Stimulated activated CD4-positive, alpha-beta T cell treated with anti-CD3 and anti-CD28 coated beads, Interleukin-2, amount 100 ng/mL, for 48 hours (primary cell): ENCODE measurements at places on chromosomes 1 and 21.

DNA sequence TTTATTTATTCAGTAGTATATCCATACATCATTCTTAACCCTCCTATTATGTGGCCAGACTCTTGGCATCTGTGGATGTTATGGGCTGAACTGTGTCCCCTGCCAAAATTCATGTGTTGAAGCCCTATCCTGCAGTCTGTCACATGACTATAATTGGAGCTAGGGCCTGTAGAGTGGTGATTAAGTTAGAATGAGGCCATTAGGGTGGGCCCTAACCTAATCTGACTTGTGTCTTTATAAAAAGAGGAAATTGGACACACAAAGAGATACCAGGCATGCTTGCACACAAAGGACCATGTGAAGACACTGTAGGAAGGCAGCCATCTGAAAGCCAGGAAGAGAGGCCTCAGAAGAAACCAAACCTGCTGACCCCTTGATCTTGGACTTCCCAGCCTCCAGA is 6.6 kb downstream of the ZMYND12 start:
- no peak for DNase-seq

- DNase-seq, result no peak
Observed at GRCh38 chr1:31978843-31979400, 34.7 kb upstream of the KHDRBS1 start.

- no peak for DNase-seq
Observed at GRCh38 chr1:29690156-29690555, 453.8 kb downstream of the PTPRU start.

DNA sequence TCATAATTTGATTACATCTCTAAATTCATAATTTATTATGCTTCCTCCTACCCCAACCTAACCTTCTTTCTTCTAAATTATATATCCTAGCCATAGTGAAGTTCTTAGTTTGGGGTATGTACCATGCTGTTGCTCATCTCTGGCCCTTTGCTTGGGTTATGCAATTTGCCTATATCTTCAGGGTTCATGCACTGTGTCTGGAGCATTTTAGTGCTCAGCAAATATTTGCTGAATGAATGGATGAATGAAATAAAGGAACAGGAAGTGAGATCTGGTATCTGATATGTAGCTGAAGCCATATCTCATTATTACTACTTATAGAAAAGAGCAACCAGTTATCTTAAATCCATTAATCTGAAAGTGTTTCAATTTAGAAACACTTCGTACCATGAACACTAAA is 137.6 kb downstream of the GPATCH2 start:
- no peak for DNase-seq

DNA sequence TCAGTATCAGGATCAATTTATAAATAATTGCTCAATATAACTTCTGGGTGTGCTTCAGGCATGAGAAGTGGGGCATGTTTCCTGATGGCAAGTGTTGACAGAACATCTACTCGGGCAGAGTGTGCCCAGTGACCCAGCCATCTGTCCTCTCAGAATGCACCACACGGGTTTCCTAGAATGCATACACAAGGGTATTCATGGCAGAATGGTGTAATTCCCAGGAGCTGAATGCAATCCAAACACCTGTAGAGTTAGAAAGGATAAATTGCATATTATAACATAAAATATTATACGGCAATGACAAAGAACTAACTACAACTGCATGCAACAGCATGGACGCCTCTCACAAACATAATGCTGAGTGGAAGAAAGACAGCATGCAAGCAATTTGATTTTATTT is 391.9 kb downstream of the SIPA1L2 start:
- DNase-seq, result no peak

GRCh38 chr1:245873068-245873467 is 634.0 kb downstream of the SMYD3 start:
- no peak for DNase-seq

GRCh38 chr1:218772575-218772974 is 401.1 kb upstream of the LYPLAL1 start:
- DNase-seq, result no peak

GRCh38 chr1:96682056-96682455 is 39.5 kb upstream of the PTBP2 start:
- DNase-seq, result no peak

- no peak for DNase-seq
Observed at GRCh38 chr21:41923631-41924367, 30.0 kb downstream of the C2CD2 start.

DNA sequence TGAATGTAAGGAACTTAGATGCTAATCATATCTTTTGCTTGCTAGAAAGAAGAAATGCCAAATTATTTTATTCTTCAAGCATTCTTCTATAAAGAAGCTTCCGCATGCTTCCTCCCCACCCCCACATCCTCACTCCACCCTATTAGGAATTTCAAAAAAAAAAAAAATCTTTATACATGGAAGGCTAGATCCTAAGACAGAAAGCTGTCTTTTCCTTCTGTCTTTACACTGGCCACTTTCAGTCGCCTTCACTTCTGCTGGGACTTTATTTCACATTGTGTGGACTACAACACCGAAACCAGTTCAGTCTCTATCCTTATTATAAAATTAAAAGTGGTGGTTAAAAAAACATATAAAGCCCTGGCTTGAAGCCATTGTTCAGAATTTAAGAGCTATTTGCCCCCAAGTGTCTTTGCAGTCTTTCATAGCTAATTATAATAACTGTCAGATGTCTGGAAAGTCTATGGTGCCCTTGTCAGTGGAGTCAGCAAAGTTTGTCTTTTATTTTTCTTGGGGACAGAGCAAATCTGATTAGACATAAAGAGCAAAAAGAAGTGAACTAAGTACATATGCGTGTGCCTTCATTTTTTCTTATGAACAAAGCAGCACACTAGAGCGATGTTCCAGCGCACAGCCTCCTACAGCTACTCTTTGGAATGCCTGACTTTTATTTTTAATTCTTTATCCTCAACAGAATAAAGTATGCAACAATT is 297.7 kb downstream of the PTPRC start:
- no peak for DNase-seq

- no peak for DNase-seq
Observed at GRCh38 chr1:79150576-79150975, 144.0 kb upstream of the ADGRL4 start.
